Skin of body (tissue), 3 donors: ENCODE measurements at places on chromosomes 1 and 21.

DNA sequence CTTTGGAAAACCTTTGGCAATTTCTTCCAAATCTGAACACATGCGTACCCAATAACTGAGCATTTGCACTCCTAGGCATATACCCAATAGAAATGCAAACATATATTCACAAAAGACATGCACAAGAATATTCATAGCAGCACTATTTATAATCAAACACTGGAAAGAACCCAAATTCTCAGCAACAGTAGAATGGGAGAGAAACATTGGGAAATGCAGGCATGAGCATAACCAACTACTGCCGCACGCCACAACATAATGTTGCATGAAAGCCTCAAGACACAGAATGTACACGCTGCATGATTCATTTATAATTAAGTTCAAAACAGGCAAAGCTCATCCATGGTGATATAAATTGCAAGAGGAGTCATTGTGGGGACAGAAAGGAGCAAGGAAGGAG is 69.5 kb upstream of the FBXO28 start:
- no peak for DNase-seq

GRCh38 chr1:58836408-58836807 is 52.6 kb upstream of the JUN start:
- no peak for DNase-seq

DNA sequence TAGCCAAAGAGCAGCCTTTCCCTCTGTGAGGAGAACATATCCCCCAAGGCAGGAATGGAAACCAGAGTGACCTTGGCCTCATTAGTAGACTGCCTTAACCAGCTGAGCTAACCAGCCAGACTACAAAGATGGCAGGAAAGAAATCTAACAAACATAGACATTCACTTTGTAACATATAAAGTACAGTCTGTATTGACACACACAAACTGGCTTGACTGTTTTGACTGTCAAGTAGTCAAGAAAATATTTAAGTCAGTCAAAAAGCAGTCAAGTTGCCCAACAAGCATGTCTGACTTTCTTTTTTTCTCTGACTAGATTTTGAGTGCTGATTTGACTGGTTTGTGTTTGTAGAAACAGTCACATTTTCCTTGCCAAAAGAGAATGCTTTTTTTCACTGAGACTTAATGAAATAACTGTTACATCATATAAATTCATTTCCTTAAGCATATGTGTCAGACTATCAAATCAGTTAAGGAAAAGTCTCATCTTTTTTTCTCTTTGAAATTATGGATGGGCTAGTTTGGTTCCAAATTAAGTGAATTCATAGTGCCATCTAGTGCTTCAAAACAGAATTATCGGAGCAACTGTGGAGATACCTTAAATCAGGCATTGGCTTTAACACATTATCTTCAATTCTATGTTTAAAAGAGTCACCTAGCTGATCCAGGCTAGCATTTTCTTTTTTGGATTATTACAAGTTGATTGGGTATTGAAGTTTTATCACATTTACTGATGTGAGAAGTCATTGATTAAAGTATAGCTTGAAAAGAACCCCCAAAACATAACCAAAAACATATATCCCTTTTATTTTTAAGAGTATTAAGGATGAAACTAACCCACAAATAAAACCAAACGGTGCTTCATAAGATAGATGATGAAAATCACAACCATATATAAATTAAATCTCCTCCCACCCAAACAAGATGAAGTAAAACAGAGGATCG is 75.0 kb downstream of the ATP6V1G3 start:
- peak; percentile 9 for DNase-seq

DNA sequence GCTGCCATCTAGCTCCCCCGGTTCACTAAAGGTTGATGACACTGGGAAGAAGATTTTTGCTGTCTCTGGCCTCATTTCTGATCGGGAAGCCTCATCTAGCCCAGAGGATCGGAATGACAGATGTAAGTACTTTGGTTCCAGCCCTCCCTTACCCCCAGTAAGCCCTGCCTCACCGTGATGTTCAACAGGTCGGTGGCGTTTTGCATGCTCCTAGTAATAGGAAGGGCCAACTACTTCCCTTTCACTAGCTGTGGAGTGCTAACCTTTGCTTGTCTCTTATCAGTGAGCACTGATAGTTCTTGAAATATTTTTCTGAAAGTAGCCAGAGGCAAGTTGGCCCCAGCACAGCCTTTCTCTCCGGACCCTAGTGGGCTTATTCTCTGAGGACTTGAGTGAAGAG is 7.5 kb downstream of the RNF220 start:
- DNase-seq: no peak

GRCh38 chr21:42040411-42041180 is 30.4 kb upstream of the ZBTB21 start:
- DNase-seq: no peak
